NCI-H2227 treated with DMSO at 0.1 percent for 48 hours (cell line): ENCODE measurements at places on chromosomes 12 and 14.

- DNase-seq = no peak
These were observed 132.0 kb downstream of the PPM1H start for GRCh38 chr12:62802984-62803383.

DNA sequence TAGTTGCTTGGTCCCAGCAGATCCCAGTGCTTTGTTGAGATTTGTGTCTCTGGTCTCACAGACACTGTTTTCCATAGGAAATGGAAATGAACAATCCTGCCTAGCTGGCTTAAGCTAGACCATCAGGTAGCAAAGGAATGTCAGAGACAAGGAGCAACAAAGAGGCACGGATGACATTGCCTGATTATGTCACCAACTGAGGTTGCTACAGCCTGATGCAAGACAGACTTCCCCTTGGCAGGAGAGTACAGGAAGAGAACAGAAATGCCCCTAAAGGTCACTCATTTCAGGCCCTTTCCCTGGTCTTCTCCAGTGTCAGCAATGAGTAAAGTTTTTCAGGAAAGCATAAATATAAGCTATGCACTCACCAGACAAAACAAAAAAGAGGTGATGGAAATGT, 2.0 kb upstream of the PRB2 start:
- DNase-seq = no peak

DNA sequence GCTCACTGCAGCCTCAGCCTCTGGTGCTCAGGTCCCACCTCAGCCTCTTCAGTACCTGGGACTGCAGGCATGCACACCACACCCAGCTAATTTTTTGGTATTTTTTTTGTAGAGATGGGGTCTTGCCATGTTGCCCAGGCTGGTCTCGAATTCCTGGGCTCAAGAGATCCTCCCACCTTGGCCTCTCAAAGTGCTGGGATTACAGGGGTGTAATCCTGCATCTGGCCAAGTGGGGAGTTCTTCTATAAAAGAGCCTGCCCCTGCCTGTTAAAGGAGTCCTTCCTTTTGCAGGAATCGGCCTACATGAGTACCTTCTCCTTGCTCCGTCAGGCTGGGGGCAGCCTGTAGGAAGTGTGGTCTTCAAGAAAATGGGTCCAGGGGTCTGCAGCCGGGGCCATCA, 54.1 kb upstream of the RASSF3 start:
- no peak for DNase-seq

- no peak for DNase-seq
These were observed 228.6 kb upstream of the E2F7 start for GRCh38 chr12:77294016-77294415.

DNA sequence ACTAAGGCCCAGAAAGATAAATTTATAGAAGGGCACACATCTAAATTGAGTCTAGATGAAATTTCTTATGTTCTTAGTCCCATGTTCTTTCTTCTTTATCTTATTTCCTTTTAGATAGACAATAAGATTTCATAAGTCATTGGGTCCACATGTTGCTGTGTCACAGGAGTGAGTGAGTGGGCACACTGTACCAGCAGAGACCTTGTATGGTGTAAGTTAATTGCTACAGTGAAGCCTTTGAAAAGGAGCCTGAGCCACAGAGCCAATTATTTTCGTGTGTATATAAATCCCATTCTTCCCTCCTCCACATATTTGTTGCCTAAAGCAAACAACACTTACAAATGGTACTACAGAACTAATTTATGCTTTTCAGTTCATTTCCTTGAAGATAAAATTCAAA, 79.1 kb downstream of the GRIP1 start:
- DNase-seq = no peak
